Thoracic aorta (tissue), 2 donors: ENCODE measurements at places on chromosomes 7 and 10.

DNA sequence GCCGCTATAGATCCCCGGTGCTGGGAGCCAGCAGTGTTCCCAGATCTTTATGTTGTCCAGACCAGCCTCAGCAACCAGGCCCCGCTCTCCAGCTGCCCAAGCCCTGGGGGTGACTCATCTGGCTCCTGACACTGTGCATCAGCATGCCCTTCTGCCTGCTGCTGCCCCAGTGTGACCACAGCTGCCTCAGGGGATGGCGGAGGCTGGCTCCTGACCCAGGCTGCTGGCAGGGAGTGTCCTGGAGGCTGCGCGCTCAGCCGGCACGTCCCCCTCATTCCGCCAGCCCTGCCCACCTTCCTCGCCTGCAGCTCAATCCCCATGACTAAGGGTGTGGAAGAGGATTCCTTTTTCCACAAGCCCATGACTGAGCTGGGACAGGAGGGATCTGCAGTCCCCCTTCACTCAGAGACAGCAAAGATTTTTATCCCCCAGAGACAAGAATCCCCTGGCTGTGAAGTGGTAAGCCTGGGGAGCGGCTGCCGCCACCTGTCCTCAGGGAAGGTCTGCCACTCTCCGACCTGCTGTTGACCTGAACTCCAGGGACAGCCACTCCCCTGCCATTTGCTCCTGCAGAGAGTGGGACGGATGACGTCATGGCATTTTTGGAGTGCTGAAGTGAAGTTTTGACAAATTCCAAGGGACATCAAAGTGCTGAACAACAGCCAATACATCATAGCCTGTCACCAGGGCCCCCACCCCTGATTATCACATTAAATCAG, 182.8 kb upstream of the BMPER start:
- peaks cover 2% of the 10 kb centered on the region for H3K4me1 ChIP-seq
- no peak overlapping the region for H3K4me3 ChIP-seq
- no peak for DNase-seq
- H3K36me3 ChIP-seq: no peaks in the 10 kb centered on the region

- no peak overlapping the region for H3K4me3 ChIP-seq
- H3K4me1 ChIP-seq: peaks cover 6% of the 10 kb centered on the region
Observed at GRCh38 chr10:117450940-117451339, 75.7 kb upstream of the PDZD8 start.

DNA sequence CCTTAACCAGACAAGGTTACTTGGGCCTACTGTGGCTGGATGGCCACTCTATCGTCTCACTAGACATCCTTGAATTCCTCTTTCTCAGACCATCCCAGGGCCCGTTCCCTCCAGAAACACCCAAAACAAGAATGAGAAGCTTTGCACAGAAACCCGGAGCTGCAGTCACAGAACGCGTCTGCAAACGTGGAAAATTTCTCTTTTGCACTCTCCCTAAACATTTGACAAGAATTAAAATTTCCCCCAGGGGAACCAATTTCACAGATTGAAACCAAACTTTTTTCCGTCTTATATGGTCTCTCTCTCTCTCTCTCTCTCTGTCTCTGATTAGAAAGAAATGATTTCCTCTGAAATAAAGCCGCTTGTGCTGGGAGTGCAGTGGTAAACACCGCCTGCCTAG, 120.7 kb downstream of the MKX start:
- no peak for DNase-seq
- H3K4me1 ChIP-seq: peaks cover 8% of the 10 kb centered on the region
- H3K27ac ChIP-seq: no peak overlapping the region
- no peak overlapping the region for H3K4me3 ChIP-seq
- H3K27me3 ChIP-seq: no peaks in the 10 kb centered on the region

GRCh38 chr10:62131724-62132123, 136.9 kb downstream of the RTKN2 start:
- no peaks in the 10 kb centered on the region for H3K36me3 ChIP-seq
- peaks cover 9% of the 10 kb centered on the region for H3K4me1 ChIP-seq
- no peak for DNase-seq
- H3K27ac ChIP-seq: peak overlapping the region; percentile 53

DNA sequence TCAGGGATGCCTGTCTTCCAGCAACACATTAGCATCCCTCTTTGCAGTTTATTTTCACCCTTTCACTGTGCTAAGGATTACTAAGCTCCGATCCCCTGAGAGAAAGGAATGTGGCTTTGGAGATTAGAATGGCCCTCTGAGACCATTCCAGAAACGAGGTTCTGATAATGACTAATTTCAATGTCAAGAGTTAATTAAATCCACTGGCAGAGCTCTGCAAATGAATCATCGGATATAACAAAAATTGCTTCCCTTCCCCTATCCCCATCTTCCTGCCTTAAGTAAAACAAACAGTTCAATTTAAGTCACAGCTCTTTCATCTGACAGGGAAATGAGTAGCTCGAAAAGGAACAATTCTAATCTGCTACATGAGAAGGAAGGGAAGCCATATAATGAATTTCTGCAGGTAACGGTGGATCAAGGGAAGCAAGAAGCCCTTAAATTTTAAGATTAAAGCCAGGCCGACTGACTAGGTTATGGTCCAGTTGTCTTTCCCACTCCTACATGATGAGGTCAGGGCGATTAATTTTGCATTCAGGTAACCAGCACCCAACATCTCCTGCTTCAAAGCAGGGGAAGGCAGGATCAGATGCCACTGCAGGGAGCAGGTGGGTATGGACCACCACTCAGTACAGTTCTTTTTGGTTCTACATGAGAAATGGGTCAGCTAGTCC, 50.5 kb downstream of the MALSU1 start:
- H3K36me3 ChIP-seq: no peaks in the 10 kb centered on the region
- no peak overlapping the region for H3K27ac ChIP-seq
- H3K4me3 ChIP-seq: no peak overlapping the region
- DNase-seq: no peak
- no peaks in the 10 kb centered on the region for H3K27me3 ChIP-seq
- H3K4me1 ChIP-seq: no peaks in the 10 kb centered on the region
